ENCODE measurements at places on chromosomes 7 and 10.
A peak's percentile ranks its signal among the peaks of the same experiment; 100 is the strongest.

DNA sequence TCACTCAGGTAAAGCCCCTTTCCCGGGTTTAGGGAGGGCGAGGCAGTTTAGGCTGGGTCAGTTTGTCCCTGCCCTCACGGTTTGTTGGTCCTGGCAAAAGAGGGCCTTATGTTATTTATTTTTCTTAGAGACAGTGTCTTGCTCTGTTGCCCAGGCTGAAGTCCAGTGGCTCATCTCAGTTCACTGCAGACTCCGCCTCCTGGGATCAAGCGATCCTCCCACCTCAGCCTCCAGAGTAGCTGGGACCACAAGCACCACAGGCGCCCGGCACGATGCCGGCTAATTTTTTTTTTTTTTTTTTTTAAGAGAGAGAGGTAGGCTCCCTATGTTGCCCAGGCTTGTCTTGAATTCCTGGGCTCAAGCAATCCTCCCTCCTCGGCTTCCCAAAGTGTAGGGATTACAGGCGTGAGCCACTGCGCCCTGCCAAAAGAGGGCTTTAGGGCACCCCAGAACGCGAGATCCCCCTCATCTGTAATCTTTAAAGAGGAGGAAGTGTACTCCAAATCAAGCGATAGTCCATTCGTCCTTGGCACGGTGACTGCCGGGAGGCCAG lies 626 bp upstream of the BMS1 start:
- DNase-seq: no peak

GRCh38 chr10:82661701-82662100 lies 786.7 kb downstream of the NRG3 start:
- DNase-seq: no peak

GRCh38 chr10:99484626-99485581 lies 47.8 kb upstream of the NKX2-3 start:
- DNase-seq: no peak

GRCh38 chr7:96527133-96527827 lies 182.4 kb downstream of the SEM1 start:
- no peak for DNase-seq

- DNase-seq: peak; percentile 80
Observed at GRCh38 chr10:110530131-110530831, 32.6 kb downstream of the DUSP5 start.

- no peak for DNase-seq
Observed at GRCh38 chr10:18260310-18260922, 120.2 kb downstream of the CACNB2 start.

GRCh38 chr10:5360318-5360915 lies 4.3 kb upstream of the UCN3 start:
- DNase-seq: no peak

GRCh38 chr10:74585231-74586087 lies 240.9 kb upstream of the KAT6B start:
- peak; percentile 32 for DNase-seq

DNA sequence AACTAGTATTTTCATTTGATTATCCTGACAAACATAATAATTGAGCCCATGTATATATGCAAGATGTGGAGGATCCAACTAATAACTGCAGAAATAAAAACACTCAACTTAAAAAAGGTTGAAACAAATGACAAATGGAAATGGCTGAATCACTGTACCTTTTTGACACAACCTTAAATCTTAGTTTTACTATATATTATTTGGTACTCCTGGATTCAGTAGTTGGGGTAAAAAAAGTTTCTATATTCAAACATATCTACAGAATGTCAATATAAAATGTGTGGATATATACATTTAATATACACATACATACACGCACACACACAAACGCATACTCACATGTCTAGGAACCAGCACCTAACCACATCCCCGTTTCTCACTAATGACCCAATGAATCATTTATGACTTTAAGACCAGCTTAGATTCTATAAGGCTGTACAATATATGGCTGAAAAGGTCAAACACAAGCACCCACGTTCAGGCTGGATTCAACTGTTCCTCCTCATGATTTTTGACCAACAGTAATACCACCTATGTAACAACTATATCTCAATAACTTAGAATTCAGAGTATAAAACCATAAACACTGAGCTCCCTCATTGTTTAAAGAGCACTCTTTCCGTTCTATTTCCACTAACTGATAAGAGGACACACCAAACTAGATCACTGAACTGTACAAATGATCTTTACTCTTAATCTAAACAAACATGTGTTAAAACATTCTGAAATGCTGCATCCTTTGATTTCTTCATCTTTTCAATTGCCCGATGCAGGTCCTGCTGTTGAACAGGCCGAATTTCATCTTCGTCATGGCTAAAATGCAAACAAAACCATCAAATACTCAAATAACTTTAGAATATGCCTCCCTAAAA lies 63.8 kb downstream of the ATAD1 start:
- no peak for DNase-seq

GRCh38 chr7:149664176-149664575 lies 109.2 kb downstream of the ZNF467 start:
- no peak for DNase-seq

DNA sequence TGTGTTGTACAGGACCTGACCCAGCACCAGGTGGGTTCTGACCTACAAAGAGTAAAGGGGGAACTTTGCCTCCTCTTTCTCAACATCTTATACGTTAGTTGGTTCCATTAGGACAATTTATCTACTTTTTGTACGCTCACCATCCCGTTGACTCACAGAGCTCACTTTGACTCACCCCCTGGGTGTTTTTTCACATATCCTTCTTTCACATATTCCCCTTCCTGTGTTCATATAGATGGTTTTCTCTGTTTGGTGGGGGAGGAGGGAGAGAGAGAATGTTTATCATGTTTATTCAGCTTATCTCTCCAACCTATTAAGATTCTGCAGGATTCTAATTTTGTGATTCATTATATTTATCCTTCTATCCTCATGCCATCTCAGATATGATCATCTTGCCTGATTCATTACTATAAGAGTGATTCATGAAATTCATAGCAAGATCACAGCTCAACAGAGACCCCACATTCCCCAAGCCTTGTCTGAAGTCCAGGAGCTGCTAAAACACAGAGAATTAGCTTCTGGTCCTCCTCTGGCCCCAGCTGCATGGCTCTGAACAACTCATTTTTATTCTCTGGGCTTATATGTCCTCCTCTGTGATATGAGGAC lies 37.2 kb downstream of the PRSS2 start:
- peak; percentile 63 for DNase-seq

DNA sequence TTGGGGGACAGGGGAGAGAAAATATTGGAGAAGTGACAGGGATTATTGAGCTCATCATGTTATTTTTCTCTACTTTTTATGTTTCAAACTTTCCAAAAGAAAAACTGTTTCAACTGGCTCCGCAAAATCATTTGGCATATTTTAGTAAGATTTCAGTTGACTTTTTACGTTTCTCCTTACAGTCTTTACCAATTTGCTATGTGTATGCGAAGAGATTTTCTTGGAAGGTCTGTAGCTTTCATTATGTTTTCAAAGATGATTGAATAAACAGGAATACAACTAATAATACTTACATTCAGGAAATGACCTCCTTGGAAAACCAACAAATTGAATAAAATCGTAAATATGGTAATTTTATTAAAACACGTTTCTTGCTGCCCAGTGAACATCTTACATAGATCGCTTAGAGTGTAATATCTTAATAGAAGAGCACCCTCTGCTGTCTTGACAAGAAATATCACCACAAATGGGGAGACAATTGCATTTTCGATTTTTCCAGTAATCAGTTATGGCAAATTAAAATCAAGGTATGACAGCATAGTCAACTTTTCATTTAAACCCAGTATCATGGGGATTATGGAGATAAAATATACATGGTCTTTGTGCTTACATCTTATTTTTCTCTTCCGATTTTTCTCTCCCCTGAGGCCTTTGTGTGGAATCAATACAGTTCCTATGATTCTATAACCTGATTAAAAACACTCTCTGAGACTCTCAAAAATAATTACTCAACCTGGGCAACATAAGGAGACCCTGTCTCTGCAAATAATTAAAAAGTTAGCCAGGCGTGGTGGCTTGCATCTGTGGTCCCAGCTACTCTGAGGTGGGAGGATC lies 43.1 kb downstream of the MBL2 start:
- peak; percentile 46 for DNase-seq

- no peak for DNase-seq
Observed at GRCh38 chr7:5479941-5480517, 56.4 kb upstream of the TNRC18 start.

- DNase-seq: no peak
Observed at GRCh38 chr10:75430000-75430763, 1.2 kb upstream of the LRMDA start.

DNA sequence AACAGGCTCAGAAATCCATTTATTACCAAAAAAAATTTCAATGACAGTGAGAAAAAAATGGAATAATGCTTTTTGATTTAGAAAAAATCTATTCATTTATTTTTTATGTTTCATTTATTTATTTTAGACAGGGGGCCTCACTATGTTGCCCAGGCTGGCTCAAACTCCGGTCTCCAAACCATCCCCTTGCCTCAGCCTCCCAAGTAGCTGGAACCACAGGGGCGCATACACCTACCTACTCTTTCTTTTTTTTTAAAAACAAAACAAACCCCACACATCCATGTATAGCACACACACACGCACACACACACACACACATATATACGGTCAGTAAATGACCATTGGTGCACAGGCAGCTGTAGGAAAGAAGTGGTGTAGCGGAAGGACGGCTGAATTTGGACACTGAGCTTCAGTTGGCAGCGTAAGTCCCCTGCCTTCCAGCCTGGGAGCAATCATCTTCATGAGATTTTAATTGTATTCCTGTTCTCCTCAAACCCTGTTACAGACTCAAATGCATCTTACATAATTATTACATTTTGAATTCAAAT lies 28.8 kb downstream of the ARL4A start:
- peak; percentile 15 for DNase-seq

All from iris pigment epithelial cell (primary cell).